T-cell (primary cell): ENCODE measurements at places on chromosomes 13 and 19. TPM values are rescaled to one million over a fixed set of nuclear protein-coding genes. Genes with fewer than 3 reads are reported as not detected.

GRCh38 chr13:72886272-72887067 lies 104.5 kb downstream of the PIBF1 start:
- no peak overlapping the region for H3K27ac ChIP-seq
- no peaks in the 10 kb centered on the region for H3K4me1 ChIP-seq
- H3K4me3 ChIP-seq = no peak overlapping the region
- DNase-seq = no peak
- no peaks in the 10 kb centered on the region for H3K36me3 ChIP-seq

DNA sequence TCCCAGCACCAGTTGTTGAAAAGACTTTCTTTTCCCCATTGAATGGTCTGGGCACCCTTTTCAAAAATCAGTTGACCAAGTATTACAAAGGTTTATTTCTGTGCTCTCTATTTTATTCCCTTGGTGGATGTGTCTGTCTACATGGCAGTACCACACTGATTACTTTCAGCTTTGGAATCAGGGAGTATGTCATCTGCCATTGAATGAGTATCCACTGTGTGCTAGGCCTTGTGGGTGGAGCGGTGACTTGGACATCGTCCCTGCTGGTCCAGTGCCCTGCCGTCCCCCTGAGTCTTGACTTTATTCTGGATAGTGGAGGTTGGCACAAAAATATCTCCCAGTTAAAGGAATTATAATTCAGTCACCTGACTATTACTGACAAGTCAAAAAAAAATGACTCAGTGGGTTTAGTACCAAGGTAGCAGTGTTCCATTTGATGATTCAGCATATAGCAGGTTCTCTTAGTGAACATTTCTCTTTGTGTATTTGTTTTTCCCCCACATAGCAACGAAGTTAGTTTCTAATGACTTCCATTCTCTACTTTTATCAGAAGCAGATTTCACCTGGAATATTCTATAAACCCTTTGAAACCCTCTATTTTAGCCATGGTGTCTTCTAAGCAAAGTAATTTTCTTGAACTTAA lies 3.9 kb downstream of the UPF3A start:
- H3K27me3 ChIP-seq = no peaks in the 10 kb centered on the region
- H3K4me1 ChIP-seq = peaks cover 23% of the 10 kb centered on the region
- no peak for DNase-seq
- no peak overlapping the region for H3K4me3 ChIP-seq
- no peak overlapping the region for H3K27ac ChIP-seq
- peaks cover 41% of the 10 kb centered on the region for H3K36me3 ChIP-seq

IZUMO2 gene
- total RNA-seq = not detected

GPR18 gene
- total RNA-seq = 26.7 TPM

GRCh38 chr13:59834801-59835200 lies 328.9 kb downstream of the DIAPH3 start:
- no peak overlapping the region for H3K27ac ChIP-seq
- no peak for DNase-seq
- H3K4me1 ChIP-seq = no peaks in the 10 kb centered on the region
- no peaks in the 10 kb centered on the region for H3K36me3 ChIP-seq
- H3K4me3 ChIP-seq = no peak overlapping the region

GRCh38 chr19:46761418-46761831 lies 15.2 kb upstream of the STRN4 start:
- no peak for DNase-seq
- H3K27ac ChIP-seq = no peak overlapping the region
- H3K27me3 ChIP-seq = no peaks in the 10 kb centered on the region
- H3K36me3 ChIP-seq = no peaks in the 10 kb centered on the region
- no peaks in the 10 kb centered on the region for H3K4me1 ChIP-seq

PRR19 gene
- total RNA-seq = 0.18 TPM

GRCh38 chr19:10789866-10790265 lies 46.1 kb downstream of the TMED1 start:
- H3K27me3 ChIP-seq = no peaks in the 10 kb centered on the region
- H3K4me3 ChIP-seq = no peak overlapping the region
- H3K36me3 ChIP-seq = peaks cover 11% of the 10 kb centered on the region
- no peaks in the 10 kb centered on the region for H3K4me1 ChIP-seq
- no peak overlapping the region for H3K27ac ChIP-seq

KLK3 gene
- not detected for total RNA-seq

DNA sequence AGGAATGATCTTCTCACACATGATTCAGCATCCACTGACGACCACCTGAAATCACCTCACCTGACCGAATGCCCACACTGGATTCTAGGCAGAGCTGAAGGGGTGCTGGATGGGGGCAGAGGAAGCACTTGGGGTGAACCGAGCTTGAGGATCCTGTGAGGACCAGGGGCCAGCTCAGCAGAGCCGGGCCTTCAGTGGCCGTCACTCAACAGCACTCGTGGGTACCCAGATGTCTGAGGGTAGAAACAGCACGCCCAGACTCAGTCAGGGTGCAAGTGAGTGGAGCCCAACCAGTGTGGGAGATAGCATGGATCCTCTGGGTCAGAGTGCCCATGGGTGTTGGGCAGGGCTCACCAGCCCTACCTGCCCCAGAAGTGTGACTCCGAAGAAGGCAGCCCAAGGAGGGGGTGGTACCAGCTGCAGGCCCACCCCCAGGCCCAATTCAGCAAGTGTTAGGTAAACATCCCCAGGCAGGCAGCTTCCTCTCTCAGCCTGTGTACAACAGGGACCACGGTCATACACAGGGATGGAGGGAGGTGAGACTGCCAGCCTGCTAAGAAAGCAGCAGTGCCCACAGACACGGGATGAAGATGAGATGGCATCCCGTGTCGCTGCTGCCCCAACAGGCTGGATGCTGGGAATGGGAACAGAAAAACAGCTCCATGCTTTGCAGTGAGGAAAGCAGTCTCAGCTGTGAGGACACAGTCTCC lies 16.6 kb downstream of the GJA3 start:
- H3K36me3 ChIP-seq = no peaks in the 10 kb centered on the region
- no peak overlapping the region for H3K4me3 ChIP-seq
- H3K4me1 ChIP-seq = no peaks in the 10 kb centered on the region
- H3K27ac ChIP-seq = no peak overlapping the region
- peaks cover 52% of the 10 kb centered on the region for H3K27me3 ChIP-seq

DNA sequence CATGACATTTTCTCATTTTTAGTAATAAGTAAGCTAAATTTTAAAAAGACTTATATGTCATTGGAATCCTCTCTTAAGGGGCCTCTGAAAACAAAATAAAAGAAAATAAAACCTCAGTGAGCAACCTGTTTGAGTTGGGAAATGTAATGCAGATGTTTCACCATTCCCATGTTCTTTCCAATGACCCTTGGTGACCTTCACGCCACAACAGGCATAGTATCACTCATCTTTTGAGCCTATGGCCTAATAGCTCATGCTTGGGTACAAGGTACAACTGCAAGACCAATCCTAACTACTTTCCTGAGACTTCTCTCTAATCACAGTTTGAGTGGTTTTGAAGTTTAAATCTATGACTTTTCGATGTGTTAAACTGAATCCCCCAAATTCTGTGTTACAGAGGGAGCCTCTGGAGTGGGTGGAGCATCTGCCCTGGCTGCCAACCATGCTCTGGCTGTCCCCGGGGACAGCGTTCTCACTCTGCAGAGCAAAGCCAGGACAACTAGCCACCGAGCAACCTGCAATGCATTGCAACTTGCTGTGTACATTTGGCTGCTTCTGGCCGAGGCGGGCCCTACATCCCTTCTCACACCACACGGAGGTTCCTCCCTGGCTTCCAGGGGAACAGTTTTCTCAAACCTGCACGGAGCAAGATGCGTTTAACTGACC lies 307.9 kb upstream of the MAB21L1 start:
- H3K4me1 ChIP-seq = no peaks in the 10 kb centered on the region
- H3K27ac ChIP-seq = no peak overlapping the region
- no peak overlapping the region for H3K4me3 ChIP-seq
- no peaks in the 10 kb centered on the region for H3K27me3 ChIP-seq
- no peaks in the 10 kb centered on the region for H3K36me3 ChIP-seq
- no peak for DNase-seq

DNA sequence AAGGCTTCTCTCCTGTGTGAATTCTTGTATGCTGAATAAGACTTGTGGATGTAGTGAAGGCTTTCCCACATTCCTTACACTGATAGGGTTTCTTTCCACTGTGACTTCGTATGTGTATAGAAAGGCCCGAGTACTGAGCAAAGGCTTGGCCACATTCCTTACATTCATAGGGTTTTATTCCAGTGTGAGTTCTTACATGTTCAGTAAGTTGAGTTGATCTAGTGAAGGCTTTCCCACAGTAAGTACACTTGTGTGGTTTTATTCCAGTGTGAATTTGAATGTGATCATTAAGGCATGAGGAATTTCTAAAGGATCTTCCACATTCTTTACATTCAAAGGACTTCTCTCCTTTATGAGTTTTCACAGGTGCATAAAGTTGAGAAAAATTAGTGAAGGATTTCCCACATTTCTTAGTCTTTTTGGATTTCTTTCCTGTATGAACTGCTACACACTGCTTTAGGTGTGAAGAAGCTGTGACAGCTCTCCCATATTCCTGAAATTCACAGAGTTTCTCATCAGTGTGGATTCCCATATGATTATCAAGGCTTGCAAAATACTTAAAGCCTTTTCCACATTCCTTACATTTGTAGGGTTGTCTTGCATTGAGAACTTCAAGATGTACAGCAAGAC lies 10.4 kb downstream of the ZNF561 start:
- H3K27me3 ChIP-seq = no peaks in the 10 kb centered on the region
- DNase-seq = no peak
- no peak overlapping the region for H3K27ac ChIP-seq
- H3K36me3 ChIP-seq = peaks cover 31% of the 10 kb centered on the region
- H3K4me3 ChIP-seq = no peak overlapping the region

APOC4 gene
- not detected for total RNA-seq

- no peaks in the 10 kb centered on the region for H3K4me1 ChIP-seq
- H3K27me3 ChIP-seq = no peaks in the 10 kb centered on the region
- no peak for DNase-seq
- no peak overlapping the region for H3K4me3 ChIP-seq
- H3K36me3 ChIP-seq = no peaks in the 10 kb centered on the region
These were observed 85.6 kb upstream of the KLF5 start for GRCh38 chr13:72973234-72973633.

GRCh38 chr13:41107584-41108014 lies 25.0 kb downstream of the KBTBD6 start:
- no peak overlapping the region for H3K27ac ChIP-seq
- H3K4me1 ChIP-seq = no peaks in the 10 kb centered on the region
- no peaks in the 10 kb centered on the region for H3K27me3 ChIP-seq
- no peaks in the 10 kb centered on the region for H3K36me3 ChIP-seq
- H3K4me3 ChIP-seq = no peak overlapping the region

NLRP4 gene
- not detected for total RNA-seq

DNA sequence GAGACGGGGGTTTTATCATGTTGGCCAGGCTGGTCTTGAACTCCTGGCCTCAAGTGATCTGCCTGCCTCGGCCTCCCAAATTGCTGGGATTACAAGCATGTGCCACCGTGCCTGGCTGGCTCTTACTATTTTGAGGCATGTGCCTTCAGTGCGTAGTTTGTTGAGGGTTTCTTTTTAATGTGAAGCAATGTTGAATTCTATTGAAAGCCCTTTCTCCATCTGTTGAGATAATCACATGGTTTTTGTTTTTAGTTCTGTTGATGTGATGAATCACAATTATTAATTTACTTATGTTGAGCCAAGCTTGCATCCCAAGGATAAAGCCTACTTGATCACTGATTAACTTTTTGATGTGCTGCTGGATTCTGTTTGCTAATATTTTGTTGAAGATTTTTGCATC lies 290.9 kb downstream of the KCNRG start:
- H3K4me1 ChIP-seq = peaks cover 12% of the 10 kb centered on the region
- no peak overlapping the region for H3K27ac ChIP-seq
- no peaks in the 10 kb centered on the region for H3K36me3 ChIP-seq
- H3K4me3 ChIP-seq = no peak overlapping the region
- no peak for DNase-seq

DNA sequence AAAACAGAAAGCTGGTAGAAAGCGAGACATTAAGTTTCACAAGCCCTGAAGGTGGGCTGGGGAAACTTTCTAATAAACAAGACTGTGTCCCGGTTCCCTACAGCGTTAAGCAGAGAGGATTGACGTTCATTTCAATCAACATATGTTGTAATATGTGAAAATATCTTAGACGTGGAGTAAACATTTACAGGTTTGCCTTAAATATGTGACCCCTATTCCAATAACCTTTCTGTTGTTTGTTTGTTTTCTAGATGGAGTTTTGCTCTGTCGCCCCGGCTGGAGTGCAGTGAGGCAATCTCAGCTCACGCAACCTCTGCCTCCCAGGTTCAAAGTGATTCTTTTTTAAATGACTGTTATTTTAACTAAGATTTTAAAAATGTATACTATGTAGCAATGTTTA lies 526.2 kb downstream of the SUCLA2 start:
- no peak for DNase-seq
- no peak overlapping the region for H3K27ac ChIP-seq
- H3K4me1 ChIP-seq = no peaks in the 10 kb centered on the region

DNA sequence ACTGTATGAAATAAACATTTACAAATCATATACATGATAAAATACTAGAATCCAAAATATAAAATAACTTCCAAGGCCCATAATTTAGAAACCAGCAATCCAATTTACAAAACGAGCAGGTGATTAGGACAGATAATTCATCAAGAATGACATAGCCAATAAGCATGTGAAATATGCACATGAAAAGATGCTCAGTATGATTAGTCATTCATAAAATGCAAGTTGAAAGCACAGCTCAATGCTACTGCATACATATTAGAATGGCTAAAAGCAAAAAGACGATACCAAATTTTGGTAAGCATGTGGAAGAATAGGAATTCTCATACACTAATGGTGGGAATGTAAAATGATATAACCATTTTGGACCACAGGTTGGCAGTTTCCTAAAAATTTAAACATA lies 837.2 kb upstream of the MIR17HG start:
- H3K27me3 ChIP-seq = no peaks in the 10 kb centered on the region
- H3K4me1 ChIP-seq = no peaks in the 10 kb centered on the region
- no peak overlapping the region for H3K27ac ChIP-seq
- DNase-seq = no peak

ELSPBP1 gene
- total RNA-seq = not detected

ZC3H4 gene
- 64.0 TPM for total RNA-seq

GRCh38 chr13:113945857-113946408 lies 27.9 kb downstream of the C13orf46 start:
- DNase-seq = no peak
- H3K36me3 ChIP-seq = peaks cover 4% of the 10 kb centered on the region
- H3K27ac ChIP-seq = no peak overlapping the region
- H3K4me1 ChIP-seq = peaks cover 7% of the 10 kb centered on the region
- H3K4me3 ChIP-seq = no peak overlapping the region

ZNF793 gene
- total RNA-seq = 3.1 TPM

DNA sequence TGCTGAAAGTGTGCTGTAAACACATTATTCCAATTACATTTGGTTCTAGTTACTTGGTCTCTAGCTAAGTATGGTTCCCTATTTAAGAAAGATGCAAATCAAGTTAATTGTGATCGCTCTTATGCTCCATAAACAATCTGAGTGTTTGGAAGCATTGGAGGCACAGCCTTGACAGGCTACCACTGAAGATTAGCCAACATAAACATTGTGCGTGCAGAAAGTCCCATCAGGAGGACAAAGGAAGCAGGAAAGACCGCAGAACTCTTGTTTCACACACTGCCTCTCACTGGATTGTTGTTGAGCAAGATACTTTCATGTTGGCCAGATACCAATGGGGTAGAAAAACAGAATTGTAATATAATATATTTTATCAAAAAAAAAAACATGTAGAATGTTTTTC lies 814.4 kb downstream of the EFNB2 start:
- H3K36me3 ChIP-seq = no peaks in the 10 kb centered on the region
- no peak for DNase-seq
- no peak overlapping the region for H3K27ac ChIP-seq

- no peak for DNase-seq
- no peaks in the 10 kb centered on the region for H3K36me3 ChIP-seq
- no peaks in the 10 kb centered on the region for H3K4me1 ChIP-seq
These were observed 50.2 kb downstream of the PEPD start for GRCh38 chr19:33471111-33471996.

GRCh38 chr13:106143392-106143791 lies 392.1 kb downstream of the EFNB2 start:
- DNase-seq = no peak
- no peaks in the 10 kb centered on the region for H3K36me3 ChIP-seq
- no peaks in the 10 kb centered on the region for H3K27me3 ChIP-seq
